ENCODE measurements at places on chromosomes 3 and 15.
A peak's percentile ranks its signal among the peaks of the same experiment; 100 is the strongest.

DNA sequence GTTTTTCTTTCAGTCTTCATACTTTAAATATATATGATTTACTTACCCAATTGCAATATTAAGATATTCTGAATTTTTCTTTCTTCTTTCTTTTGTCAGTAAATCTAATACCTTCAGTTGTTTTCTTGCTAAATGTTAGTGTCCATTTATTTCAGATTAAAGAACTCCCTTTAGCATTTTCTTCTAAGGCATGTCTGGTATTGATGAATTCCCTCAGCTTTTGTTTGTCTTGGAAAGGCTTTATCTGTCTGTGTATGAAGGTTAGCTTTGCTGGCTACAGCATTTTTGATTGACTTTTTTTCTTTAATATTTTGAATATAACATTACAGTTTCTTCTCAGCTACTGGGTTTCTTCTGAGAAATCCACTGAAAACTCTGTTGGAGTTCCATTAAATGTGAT lies 64.0 kb upstream of the PLSCR4 start:
- DNase-seq: no peak

- DNase-seq: no peak
Measured at GRCh38 chr15:74621936-74622335, 6.3 kb downstream of the CLK3 start.

GRCh38 chr15:55960946-55961345 lies 32.5 kb downstream of the NEDD4 start:
- DNase-seq: no peak

DNA sequence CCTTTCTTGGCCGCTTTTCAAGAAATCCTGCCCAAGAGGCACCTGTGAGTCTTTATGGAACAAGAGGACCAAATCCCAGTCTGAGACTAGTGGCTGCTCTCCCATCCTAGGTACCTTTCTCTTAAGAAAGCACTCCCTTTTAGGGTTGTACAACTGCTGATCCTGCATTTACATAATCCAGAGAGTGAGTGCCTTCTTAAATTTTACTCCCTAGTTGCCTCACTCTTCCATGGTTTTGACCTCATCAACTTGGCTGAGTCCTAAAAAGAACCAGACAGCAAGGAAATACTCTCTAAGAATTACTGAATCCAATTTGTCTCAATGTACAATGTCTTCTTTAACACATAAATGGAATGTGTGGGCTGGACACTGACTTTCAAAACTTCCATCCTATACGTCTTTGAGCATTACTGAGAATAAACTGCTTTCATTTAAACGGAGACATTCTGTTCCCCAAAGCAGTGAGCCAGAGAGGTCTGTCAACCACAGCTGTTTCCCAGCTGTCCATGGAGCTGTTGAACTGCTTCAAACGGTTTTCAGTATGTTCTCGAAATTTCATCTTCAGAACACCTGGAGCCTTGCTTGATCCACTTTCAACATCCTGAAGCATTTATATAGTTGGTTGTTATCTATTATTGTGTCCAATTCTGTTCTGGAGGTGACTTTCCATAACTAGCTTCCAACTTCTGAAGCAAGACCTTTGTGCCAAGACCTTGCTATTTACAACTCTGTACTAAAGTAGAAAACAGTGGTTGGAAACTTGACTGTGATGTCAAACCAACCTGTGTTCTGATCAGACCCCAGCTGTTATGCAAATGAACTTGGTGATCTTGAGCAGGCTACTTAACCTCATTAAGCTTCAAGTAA lies 179.1 kb downstream of the SLC9A9 start:
- no peak for DNase-seq

GRCh38 chr3:48855681-48856447 lies 8.2 kb upstream of the PRKAR2A start:
- no peak for DNase-seq

GRCh38 chr15:78682004-78682651 lies 41.1 kb upstream of the CHRNB4 start:
- DNase-seq: no peak

- DNase-seq: no peak
Measured at GRCh38 chr3:193815246-193816027, 222.4 kb downstream of the OPA1 start.

- DNase-seq: no peak
Measured at GRCh38 chr3:116039651-116039985, 405.7 kb downstream of the LSAMP start.

GRCh38 chr3:65597952-65598413 lies 440.7 kb downstream of the MAGI1 start:
- DNase-seq: peak; percentile 49

GRCh38 chr3:127729556-127730056 lies 56.9 kb downstream of the ABTB1 start:
- no peak for DNase-seq

DNA sequence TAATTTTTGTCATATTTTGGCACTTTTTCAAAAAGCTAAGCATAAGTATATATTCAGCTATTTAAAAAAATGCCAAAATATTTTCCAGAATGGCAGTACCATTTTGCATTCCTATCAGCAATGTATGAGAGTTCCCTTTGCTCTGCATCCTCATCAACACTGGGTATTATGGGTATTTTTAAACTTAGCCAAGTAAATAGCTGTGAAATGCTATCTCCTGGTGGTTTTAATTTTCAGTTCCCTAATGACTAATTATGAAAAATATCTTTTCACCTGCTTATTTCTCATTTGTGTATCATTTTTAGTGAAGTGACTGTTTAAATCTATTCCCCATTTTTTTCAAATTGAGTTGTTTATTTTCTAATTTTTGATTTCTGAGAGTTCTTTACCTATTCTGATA lies 199.7 kb upstream of the NECTIN3 start:
- no peak for DNase-seq

DNA sequence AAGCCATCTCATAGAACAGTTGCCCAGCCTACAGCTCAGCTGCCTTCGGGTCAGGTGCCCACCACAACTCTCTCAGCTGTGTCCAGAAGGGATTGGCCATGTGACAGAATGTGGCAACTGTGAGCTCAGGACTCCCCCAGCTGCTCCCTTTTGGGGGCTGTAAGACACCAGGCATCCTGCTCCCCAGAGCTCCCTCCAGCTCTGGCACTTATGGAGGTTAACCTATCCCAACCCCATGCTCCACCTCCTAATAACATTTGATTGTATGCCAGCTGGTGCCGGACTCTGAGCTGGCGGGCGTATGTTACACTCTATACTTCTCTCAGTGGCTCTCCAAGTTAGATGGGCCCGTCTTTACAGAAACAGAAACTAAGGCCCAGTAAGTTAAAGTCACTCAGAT lies 222.8 kb downstream of the FAM43A start:
- no peak for DNase-seq

- DNase-seq: no peak
Measured at GRCh38 chr3:131020122-131020693, 6.4 kb downstream of the ASTE1 start.

- DNase-seq: no peak
Measured at GRCh38 chr3:124763644-124764358, 33.5 kb downstream of the UMPS start.

DNA sequence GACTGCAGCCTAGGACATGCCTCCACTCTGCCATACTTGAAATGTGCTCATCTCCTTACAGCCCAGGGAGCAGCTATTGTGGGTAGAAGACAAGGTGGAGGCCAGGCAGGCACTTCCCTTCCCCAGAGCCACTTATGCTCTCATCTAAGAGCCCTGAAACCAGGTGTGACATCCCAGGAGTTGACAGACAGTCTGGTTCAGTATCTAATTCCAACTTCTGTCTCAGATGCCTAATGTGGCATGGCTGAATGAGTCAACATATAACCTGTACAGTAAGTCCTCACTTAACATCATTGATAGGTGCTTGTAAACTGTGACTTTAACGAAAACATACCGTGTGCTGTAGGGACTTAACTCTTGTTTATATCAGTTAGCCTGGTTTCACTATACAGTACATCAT lies 1.2 kb upstream of the CAPN3 start:
- no peak for DNase-seq

DNA sequence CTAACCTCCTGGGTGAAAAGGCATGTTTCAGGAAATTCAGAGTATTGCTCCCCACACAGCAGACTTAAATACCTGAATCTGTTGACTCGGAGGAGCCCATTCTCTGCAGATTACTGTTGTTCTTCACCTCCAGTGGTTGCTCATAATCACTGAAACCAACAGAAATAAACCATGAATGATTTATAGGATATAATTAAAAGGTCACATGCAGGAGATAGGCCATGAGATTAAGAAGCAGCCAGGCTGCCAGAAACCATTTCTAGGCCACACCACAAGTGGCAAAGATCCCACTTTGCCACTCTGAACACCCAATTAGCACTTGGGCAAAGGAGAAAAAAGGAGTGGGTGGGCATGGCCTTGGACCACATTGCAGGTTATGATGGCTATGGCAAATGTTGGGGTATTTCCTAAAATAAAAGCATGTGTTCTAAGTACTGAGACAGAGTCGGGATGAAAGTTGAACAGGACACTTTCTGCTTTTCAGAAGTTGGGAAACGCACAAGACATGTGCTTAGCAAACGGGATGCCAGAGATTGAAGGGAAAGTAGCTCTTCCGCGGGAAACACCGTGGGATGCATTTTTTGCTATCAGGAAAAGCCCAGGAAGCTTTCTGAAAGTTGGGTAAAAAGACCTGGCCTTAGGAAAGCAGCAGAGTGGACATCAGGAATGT lies 1.5 kb downstream of the CDC25A start:
- DNase-seq: no peak

GRCh38 chr3:9398700-9399336 lies 1.4 kb downstream of the SETD5 start:
- DNase-seq: no peak

- DNase-seq: no peak
Measured at GRCh38 chr15:95741830-95742229, 588.7 kb upstream of the NR2F2 start.

All from NT2/D1 (cell line).